ENCODE measurements at places on chromosomes 12 and 14.

DNA sequence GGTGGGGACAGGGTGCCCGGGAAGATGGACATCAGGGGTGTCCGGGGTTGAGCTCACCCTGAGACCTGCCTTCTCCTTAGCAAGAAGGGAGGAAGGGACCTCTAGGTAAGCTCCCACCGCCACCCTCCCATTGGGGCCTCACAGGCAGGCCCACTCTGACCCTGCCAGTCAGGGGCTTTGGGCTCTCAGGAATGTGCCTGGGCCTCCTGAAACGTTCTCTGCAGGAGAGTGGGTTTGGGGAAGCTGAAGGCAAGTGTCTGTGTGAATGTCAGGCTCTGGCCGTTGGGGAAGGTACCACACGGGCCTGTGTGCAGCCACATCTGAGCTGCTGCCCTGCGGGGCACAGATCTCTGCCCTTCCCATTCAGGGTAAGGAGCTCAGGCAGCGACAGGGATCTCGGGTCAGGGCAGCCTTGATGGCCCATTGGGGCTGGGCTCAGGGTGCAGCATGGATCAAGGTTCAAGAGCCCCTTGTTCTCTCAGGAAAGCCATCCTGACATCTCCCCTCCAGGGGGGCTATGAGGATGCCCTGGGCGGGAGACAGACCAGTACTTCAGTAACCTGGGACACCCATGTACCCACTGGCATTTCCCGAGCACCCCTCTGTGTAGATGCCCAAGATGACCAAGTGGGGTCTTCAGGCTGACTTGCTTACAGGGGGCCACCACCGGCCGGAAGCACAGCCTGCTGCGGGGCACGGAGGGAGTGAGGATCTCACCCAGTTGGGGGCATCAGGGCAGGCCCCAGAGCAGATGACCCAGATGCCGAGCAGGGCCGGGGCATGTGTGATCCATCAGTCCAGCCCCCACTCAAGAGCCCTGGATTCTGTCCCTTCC, 29.7 kb downstream of the FAM222A start:
- DNase-seq, result no peak

- no peak for DNase-seq
Observed at GRCh38 chr14:100215330-100215885, 23.5 kb upstream of the YY1 start.

- no peak for DNase-seq
Observed at GRCh38 chr12:131796754-131797587, 31.2 kb upstream of the MMP17 start.

DNA sequence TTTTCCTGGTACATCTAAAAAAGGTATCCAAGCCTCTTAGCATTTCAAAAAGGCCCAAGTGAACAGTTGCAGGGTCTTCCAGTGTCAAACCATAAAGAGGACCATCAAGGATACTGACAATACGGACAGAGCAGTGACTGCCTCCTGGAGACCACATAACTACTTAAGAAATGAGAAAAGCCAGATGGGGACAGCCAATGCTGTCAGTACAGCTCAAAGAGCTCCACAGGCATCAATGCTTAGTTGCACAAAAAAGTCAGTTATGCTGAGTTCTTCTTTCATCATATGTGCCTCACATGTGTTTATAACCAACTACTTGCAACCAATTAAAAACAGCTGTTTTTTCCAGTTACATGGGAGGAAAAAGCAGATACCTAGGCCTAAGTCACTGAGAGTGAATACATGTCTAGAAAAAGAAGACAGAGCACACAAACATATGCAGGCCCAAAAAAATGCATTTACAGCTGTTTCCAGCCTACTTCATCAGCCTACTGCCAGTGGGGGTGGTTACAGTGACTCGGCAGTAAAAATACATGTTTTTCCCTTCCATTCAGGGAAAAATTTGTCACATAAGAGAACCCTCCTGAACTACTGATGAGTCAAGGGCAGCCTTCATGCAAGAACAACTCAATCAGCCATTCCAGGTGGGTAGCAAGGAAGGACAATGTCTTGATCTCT, 84.0 kb downstream of the DCAF5 start:
- DNase-seq, result no peak

DNA sequence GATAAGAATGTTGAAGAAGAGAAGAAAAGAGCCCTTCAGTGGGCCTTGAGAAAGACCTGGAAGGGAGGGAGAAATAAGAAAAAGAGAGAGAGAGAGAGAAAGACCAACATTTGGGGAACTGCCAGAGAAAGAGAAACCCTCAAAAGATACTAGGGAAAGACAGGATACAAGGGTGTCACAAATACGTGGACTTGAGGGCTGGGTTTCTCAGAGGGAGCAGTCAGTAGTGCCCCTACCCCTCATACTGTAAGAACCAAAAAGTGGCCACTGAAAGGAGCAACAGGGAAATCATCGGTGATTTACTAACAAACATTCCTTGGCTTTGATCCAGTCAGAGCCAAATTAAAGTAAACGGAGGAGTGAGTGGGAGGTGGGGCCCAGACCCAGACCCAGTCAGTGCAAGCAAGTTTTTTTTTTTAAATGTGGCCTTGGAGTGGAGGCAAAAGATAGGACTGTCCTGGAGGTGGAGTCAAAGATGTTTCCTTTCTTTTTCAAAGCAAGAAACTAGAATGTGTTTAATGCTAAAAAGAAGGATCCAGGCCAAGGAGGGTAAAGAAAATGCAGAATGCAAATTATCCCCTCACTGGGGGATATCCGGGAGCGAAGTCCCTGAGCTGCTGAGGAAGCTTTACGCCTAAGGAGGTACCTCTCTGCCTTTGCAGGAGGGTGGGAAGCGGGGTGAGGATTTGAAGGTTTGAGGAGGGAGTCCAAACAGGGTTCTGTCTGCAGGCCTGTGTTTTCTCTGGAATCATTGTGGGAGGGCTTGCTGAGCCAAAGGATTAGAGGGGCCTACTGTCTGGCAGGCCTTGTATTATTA, 143.5 kb upstream of the AMIGO2 start:
- DNase-seq, result no peak
